Breast epithelium (tissue), 4 donors: ENCODE measurements at places on chromosomes 11 and 22. TPM values are rescaled to one million over a fixed set of nuclear protein-coding genes. Genes with fewer than 3 reads are reported as not detected.

POU2AF1 gene
- 3.5 TPM for total RNA-seq

DNA sequence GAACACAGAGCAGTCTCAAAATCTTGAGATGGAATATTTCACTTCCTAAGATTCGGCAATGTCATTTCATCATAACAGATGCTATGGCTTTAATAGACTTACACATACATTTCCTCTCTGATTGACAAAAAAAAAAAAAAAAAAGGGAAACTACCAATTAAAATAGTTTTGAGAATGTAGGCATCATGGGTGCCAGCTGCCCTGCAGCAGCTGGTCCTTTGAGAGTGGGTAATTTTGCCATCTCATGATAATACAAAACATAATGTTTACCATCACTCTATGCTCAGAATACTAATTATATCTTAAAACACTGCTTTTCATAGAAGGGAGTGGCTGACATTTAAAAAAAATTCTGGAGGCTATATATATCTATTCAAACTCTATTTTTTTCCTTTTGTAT, 775.6 kb upstream of the CCDC90B start:
- H3K27ac ChIP-seq: no peak overlapping the region
- no peaks in the 10 kb centered on the region for H3K36me3 ChIP-seq
- no peak for DNase-seq
- H3K4me1 ChIP-seq: no peaks in the 10 kb centered on the region
- H3K4me3 ChIP-seq: no peak overlapping the region

GRCh38 chr11:75443043-75443442, 10.0 kb upstream of the KLHL35 start:
- H3K4me3 ChIP-seq: no peak overlapping the region
- no peak overlapping the region for H3K27ac ChIP-seq
- no peaks in the 10 kb centered on the region for H3K36me3 ChIP-seq
- DNase-seq: no peak

DNA sequence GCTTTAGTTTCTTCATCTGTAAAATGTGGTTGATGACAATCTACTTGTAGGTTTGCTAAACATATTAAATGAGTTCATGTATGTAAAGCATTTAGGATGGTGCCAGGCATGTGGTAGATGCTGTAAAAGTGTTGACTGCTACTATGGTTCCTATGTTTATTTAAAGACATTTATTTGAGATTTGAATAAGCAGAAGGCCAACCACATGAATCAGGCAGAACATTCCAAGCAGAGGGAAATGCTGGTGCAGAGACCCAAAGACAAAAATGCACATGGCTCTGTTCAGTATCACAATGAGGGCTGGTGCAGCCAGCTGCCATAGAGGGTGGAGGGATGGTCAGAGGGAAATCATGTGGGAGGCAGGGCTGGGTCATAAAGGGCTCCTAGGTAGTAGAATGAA, 156.2 kb upstream of the PDGFD start:
- no peak for DNase-seq
- H3K4me3 ChIP-seq: no peak overlapping the region
- H3K36me3 ChIP-seq: no peaks in the 10 kb centered on the region
- no peak overlapping the region for H3K27ac ChIP-seq
- H3K4me1 ChIP-seq: no peaks in the 10 kb centered on the region

DNA sequence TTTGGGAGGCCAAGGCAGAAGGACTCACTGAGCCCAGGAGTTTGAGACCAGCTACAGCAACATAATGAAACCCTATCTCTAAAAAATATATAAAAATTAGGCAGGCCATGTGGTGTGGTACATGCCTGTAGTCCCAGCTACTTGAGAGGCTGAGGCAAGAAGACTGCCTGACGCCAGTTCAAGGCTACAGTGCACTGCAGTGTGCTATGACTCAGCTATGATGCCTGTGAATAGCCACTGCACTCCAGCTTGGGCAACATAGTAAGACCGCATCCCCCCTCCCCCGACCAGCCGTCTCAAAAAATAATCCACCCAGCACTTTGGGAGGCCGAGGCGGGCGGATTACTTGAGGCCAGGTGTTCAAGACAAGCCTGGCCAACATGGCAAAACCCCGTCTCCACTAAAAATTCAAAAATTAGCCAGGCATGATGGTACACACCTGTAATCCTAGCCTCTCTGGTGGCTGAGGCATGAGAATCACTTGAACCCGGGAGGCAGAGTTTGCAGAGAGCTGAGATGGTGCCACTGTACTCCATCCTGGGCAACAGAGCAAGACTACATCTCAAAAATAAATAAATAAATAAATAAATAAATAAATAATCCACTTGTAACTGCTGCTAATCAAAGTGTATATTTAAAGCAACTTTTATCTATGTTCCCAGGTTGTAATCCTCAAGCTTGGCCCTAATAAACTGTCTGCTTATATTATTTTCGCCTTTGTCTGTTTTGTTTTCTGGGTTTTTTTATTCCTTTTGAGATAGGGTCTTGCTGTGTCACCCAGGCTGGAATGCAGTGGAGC, 7.8 kb downstream of the HPS5 start:
- peaks cover 3% of the 10 kb centered on the region for H3K4me1 ChIP-seq
- H3K27me3 ChIP-seq: no peaks in the 10 kb centered on the region
- DNase-seq: no peak

GRCh38 chr22:36333644-36334043, 54.1 kb downstream of the MYH9 start:
- H3K27ac ChIP-seq: peak overlapping the region; percentile 96
- no peak overlapping the region for H3K4me3 ChIP-seq
- no peak for DNase-seq
- peaks cover 79% of the 10 kb centered on the region for H3K4me1 ChIP-seq

NPTXR gene
- 4.6 TPM for total RNA-seq

UPB1 gene
- 0.44 TPM for total RNA-seq

GRCh38 chr11:78451371-78452150, 33.9 kb upstream of the GAB2 start:
- H3K27me3 ChIP-seq: no peaks in the 10 kb centered on the region
- H3K27ac ChIP-seq: no peak overlapping the region
- no peak for DNase-seq
- no peak overlapping the region for H3K4me3 ChIP-seq

GRCh38 chr22:35440129-35440528, 40.2 kb downstream of the MCM5 start:
- no peak for DNase-seq
- no peaks in the 10 kb centered on the region for H3K27me3 ChIP-seq
- H3K36me3 ChIP-seq: no peaks in the 10 kb centered on the region
- no peaks in the 10 kb centered on the region for H3K4me1 ChIP-seq
- H3K4me3 ChIP-seq: no peak overlapping the region

- H3K36me3 ChIP-seq: no peaks in the 10 kb centered on the region
- H3K27me3 ChIP-seq: no peaks in the 10 kb centered on the region
- no peaks in the 10 kb centered on the region for H3K4me1 ChIP-seq
- H3K27ac ChIP-seq: no peak overlapping the region
These were observed 133.5 kb downstream of the CD44 start for GRCh38 chr11:35272391-35272902.

- peaks cover 4% of the 10 kb centered on the region for H3K4me1 ChIP-seq
- H3K36me3 ChIP-seq: no peaks in the 10 kb centered on the region
- DNase-seq: peak; percentile 40
These were observed 2.4 kb downstream of the UCP2 start for GRCh38 chr11:73980001-73980961.
